ENCODE measurements at places on chromosomes 5 and 9. TPM values are rescaled to one million over a fixed set of nuclear protein-coding genes. Genes with fewer than 3 reads are reported as not detected.

The SLC22A4 gene
- 0.95 TPM for total RNA-seq

DNA sequence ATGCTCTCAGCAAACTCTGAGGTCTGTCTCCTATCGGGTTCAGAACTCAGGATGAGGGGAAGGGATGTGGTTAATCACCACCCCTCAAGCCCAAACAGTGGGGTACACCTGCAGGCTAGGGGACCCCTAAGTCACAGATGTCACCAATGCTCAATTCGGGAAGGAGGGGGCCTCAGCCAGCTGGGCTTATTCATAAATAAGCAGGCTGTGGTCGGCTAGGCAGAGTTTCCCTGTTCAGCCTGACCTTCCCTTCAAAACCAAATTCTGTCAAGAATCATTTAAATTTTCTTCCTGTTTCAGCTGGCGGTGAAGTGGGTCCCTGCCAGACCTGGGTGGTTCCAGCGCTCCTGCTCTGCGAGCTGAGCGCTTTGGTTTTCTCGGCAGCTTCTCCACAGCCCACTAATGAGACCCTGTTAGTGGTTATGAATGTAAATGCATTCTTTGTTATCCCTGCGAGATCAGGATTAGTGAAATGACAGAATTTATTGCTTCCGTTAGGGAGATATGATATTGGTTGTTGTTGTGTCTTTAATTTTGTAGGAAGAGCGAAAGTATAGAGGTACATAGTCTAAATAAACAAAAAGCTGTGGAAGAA is 68.3 kb downstream of the AK8 start:
- no peaks in the 10 kb centered on the region for H3K4me1 ChIP-seq
- H3K27me3 ChIP-seq = peaks cover 49% of the 10 kb centered on the region
- no peak overlapping the region for H3K4me3 ChIP-seq
- no peaks in the 10 kb centered on the region for H3K36me3 ChIP-seq

DNA sequence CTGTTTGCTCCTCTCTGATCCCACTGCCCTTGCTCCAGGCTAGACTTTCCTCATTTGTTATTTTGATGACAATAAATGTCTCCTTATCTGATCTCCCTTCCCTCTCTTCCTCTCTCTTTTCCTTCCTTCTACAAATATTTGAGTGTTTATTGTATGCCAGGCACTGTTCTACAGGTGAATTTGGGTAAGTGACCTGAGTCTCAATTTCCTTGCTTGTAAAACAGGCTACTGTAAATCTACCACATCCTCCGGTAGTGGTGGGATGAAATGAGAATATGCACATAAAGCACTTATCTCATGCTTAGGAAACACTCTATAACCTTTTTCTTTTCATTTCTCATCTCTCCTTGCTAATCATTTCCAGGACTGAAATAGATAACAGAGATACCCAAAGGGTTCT is 86.4 kb downstream of the HMHB1 start:
- no peak for DNase-seq
- H3K4me1 ChIP-seq = peaks cover 22% of the 10 kb centered on the region
- H3K4me3 ChIP-seq = no peak overlapping the region
- no peaks in the 10 kb centered on the region for H3K27me3 ChIP-seq

DNA sequence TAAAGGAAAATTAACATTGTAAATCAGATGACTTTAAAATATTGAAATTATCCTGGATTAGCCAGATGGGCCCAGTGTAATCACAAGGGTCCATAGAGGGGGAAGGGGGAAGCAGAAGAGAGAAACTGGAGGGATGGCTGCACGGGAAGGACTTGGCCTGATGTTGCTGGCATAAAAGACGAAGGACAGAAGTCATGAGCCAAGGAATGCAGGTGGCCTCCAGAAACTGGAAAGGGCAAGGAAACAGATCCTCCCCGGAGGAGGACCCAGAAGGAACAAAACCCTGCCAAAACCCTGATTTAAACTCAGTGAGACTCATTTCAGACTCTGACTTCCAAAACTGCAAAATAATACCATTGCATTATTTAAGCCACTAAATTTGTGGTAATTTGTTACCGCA is 100.2 kb downstream of the ADAMTS2 start:
- no peaks in the 10 kb centered on the region for H3K4me1 ChIP-seq
- no peak for DNase-seq
- no peaks in the 10 kb centered on the region for H3K36me3 ChIP-seq
- peaks cover 10% of the 10 kb centered on the region for H3K27me3 ChIP-seq
- H3K4me3 ChIP-seq = no peak overlapping the region
- no peak overlapping the region for H3K27ac ChIP-seq

- no peak overlapping the region for H3K4me3 ChIP-seq
- peaks cover 10% of the 10 kb centered on the region for H3K27me3 ChIP-seq
- DNase-seq = no peak
- H3K27ac ChIP-seq = no peak overlapping the region
Measured at GRCh38 chr5:59390989-59391388, 502.5 kb downstream of the PDE4D start.
